ENCODE measurements at places on chromosomes 3 and 15.

DNA sequence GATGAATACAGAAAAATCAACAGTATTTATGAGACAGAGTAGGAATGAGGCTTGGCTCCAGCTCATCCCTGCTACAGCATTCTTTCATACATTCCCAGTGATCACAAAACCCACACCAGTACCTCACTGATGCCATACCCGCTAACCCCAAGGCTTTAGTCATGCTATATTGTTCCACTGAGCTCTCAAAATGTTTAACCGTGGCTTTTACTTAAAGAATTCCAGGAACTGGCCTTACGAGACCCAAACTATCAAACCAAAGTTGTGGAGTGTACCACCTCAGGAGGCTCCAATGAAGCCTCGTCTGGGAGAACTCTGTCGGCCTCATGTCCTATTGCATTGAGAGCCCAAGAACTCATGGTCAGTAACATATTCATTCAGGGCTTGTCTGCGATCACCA, 278.9 kb downstream of the ULK4 start:
- DNase-seq, result no peak

DNA sequence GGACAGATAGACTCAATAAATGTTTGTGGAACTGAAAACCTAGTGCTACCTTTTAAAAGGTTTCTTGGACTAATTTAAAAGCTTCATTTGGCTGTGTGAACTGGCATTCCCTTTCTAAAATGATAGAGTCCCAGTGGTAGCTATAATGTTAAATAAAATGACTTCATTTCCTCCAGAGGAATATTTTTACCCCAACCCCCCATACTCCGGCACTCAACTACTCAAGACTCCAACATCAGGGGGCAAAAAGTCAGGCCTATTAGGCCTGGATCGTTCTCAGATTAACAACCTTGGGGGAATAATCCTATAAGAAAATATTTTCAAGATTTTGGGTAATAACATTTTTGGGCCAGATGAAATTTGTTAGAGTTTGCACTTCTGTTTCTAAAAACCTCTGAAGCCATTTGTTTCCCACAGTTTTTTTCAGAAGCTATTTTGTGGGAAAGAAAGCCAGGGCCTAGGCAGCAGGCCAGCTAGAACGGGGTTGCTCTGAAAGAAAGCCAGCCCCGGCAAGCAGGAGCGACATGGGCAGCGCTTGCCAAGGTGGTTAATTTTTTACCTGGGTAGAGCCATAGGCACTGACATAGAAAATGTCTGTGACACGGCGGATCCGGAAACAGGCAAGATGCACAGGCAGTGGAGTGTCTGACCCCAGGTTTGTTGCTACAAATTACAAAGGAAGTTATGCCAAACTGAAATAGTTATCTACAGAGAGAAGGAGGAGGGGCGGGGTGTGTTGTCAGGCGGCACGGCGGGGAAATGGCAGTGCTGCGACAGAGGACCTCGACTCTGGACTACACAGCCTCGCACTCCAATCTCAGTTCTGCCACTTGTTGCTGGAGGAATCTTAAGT, 84.6 kb downstream of the MAGI1 start:
- DNase-seq, result no peak

- DNase-seq, result no peak
Observed at GRCh38 chr3:1216856-1217255, 124.0 kb downstream of the CNTN6 start.

- no peak for DNase-seq
Observed at GRCh38 chr3:48553886-48554845, 2.4 kb downstream of the PFKFB4 start.

DNA sequence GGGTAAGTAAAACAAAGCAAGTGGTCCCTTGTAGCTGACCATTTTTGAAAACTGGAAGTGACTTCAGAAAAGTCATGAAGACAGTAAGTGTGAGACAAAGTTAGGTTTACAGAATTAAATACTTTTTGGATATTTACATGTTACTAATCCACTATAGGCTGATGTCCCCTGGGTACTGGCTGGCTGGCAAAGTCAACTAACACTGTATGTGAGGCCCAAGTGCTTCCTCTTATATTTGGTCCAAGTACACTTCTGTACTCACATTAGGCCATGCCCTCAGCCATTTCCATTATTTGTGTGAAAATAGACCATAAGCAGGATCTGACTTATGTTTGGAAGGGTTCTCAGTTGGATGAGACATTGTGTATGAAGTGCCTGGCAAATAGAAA, 5.5 kb upstream of the LEKR1 start:
- no peak for DNase-seq
